ENCODE measurements at places on chromosomes 5 and 9. TPM values are rescaled to one million over a fixed set of nuclear protein-coding genes. Genes with fewer than 3 reads are reported as not detected.

DNA sequence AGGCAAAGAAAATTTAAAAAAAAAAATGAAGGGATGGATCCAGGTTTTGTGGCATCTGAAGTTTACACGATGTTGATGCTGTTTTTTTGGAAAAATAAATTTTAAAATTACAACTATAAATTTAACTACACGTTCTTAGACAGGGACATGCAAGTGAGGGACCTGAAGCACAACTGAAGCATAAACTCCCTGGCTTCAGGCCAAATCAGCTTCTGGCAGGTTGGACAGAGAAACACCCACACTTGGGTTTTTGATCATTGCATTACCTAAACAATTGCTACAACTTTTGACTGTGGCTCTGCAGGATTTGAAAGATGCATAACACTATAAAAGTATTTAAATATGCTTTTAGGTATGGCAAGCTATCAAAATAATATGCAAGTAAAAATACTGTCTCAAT, 1318.3 kb upstream of the DMAC1 start:
- DNase-seq, result no peak

DNA sequence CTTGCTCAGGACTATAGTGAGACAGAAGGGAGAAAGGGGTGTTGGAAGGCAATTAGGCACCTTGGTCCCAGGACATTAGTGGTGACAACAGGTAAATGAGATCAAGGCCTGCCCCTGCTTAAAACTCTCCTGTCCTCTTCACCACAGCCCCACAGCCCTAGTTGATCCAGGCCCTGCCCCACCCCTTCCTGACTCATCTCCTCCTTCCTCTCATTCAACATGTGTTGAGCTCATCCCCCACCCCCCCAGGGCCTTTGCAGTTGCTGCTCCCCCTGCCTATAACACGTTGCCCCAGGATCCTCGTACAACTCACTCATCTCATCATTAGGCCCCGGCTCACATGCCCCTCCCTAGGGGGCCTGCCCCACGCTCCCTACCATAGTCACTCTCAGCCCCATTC, 66.8 kb downstream of the TSPAN17 start:
- no peak for DNase-seq

DNA sequence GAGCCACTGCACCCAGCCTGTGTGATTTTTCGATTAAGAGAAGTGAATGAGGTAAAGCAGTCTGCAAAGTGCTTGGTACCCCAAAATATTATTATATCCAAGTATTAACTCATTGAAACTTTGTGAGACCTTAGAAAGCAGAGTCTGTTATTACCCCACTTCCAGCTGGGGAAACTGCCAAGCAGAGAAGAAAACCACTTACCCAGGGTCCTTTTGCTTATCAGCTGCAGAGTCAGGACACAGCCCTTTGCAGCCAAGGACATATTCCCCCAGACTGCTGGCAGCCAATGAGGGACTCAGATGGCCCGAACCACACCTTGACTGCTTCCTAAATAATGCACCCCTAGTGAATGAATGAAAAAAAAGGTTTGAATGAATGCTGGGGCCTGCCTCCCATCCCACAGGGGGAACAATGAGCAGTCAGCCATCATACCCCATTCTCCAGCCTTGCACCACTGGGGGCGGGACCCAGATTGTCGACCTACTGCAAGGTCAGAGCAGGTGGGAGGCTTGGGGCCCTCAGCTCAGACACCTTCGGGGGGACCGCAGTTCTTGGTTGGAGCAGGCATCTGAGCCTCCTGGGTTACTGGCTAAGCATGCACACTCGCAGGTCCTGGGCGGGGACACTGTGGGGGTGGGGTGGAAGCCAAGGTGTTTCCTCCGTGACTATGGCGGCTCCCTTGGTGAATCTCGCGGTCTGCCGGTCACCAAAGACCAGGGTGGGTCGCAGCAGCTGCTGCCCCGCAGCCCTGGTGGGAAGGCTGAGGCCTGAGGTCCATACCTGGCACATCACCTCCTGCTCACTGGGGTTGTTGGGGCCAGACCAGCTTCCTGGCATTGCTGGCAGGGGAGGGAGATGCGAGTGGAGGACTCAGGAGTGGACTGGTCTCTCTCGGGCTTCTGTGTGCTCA, 29.7 kb downstream of the PRRT1B start:
- DNase-seq, result no peak

GRCh38 chr9:35798658-35799374, 7.4 kb downstream of the NPR2 start:
- DNase-seq, result no peak

DNA sequence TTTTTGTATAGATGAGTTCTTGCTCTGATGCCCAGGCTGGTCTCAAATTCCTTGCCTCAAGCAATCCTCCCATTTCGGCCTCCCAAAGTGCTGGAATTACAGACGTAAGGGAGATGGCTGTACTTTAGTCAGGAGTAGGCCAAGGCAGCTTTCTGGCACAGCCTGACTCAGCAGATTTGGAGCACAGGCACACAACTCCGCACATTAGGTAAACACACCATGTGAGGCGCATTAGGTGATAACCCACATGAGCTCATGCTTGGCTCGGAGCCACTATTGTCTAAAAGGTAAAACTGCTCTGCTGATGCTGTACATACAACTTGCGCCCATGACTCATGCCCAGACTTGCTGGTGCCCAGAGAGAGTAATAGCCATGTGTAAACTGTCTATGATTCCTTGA, 1157.9 kb downstream of the TAF11L14 start:
- DNase-seq, result no peak

DNA sequence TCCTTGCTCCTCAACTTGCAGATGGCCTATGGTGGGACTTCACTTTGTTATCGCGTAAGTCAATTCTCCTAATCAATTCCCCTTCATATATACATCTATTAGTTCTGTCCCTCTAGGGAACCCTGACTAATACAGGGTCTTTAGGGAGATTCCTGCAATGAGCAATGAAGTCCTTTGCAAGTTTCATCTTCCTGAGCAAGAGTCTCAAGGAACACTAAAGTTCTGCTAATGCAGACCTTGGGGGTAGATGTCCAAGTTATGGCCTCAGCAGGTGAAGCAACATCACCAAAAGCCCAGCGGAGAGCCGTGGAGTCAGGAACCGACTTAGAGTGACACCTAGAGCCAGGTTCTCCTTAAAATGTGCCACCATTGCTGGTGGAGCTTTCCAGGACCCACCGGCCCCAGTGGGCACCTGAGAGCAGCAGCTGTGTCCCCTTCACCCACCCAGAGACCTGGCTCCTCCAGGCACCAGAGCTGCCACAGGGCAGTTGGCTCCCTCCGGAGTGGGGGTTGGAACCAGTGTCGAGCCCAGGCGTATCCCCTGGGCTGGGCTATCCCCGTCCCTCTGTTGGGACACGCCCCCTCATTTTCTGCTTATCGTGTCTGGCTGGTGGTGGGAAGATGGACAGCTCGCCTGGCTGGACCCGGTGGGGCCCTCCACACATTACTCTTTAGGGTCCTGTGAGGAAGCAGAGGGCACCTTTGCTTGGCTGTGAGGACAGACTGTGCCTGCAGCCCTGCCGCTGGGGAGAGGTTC, 10.9 kb upstream of the FCN1 start:
- no peak for DNase-seq

DNA sequence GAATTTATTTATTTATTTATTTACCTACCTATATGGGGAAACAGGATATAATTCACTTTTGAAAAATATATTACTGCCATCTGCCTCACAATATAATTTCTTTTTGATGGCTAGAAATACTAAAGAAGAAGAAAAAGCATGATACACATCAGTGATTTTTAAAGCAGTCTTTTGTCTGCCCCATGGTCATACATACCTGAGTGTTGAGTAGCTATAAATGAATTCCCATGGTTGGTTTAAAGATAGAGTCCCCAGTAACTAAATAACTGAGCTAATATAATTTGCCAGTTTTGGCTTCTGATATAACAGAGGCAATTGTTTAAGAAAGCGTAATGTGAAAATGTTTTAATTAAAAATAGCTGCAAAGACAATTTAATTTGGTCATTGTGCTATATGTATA, 447.8 kb downstream of the PDE4D start:
- DNase-seq, result no peak

- no peak for DNase-seq
These were observed 368.4 kb upstream of the ITGA1 start for GRCh38 chr5:52419357-52419756.

- DNase-seq, result no peak
These were observed 38.9 kb downstream of the SLC35D2 start for GRCh38 chr9:96344458-96345180.

DNA sequence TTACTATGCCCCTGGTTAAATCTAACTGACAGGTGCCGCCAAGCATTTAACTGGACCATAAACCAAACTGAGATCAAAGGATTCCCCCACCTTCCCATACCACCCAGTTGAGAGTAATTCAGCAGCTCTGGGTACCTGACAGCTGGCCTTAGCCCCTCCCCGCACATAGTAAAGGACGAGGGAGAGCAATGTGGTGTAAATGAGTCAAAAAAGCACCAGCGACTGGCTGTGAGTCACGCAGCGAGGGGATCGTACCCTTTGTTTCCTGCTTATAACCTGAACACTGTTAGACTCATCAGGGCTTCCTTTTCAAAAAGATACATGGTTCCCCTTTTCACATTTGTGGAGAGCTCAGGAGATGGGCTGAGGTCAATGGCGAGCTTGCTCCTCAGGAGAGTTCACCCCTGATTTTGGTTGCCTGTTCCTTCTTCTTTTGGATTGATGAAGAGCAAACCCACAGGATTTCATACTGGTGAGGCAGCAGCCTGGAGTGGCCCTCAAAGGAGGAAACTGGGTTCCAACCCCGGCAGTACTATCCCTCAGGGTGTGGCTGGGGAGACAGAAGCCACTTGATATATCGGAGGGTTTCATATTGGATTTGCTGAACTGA, 71.5 kb downstream of the ANKRD33B start:
- DNase-seq, result peak; percentile 81

DNA sequence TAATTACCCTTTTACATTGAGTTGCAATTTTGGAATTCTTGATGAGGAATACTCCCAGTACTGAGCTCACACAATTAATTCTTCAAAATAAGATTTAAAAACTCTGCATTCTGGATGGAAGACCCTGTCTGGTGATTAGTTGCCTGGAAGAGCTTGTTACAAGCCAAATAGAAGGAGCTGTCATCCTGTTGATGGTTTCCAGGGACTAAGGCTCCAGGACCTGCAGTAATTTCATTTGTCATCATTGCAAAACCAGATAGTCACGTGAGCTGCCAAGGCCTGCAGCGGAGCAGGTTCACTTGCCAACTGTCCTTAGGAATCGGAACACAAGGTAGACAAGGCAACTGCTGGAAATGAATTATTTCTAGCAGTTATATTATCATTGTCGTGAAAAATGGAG, 597.7 kb downstream of the CCDC171 start:
- no peak for DNase-seq

DNA sequence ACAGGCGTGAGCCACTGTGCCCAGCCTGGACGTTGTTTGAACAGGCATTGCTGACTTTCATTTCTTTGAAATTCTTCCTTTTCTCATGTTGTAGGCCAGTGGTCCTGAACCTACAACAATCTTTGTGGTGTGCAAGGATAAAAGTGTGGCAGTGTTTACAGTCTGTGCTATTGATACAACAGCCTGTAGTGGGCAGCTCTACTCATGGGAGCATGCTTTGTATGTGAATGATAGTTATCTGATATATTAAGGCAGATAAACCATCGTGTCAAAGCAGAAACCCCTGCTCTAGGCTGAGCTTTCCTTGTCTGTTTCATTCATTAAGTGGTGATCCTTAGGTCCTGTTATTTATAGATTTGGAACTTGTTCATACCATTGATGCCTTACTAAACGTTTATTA, 42.6 kb downstream of the CSNK1G3 start:
- no peak for DNase-seq

MCTP1 gene
- 2.5 TPM for total RNA-seq

TMEM174 gene
- not detected for total RNA-seq

HEXB gene
- total RNA-seq, result 47.1 TPM

NR2F1-AS1 gene
- total RNA-seq, result not detected

PHF24 gene
- not detected for total RNA-seq

CCDC192 gene
- not detected for total RNA-seq

Measured in B cell (primary cell).